ENCODE measurements at places on chromosomes 2 and 18.

DNA sequence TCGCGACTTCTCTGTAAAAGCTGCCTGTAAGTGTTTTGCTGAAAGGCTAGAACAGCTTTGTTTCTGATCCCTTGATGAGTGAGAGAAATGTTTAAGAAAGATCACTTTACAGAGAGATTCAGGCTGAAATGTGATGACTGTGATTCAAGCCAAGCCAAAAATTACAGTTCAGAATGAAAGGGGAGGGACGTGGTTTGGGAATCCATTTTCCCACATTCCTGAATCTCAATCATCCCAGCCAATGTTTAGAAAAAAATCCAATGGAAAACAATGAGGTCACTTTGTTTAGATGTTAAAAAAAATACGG lies 416.7 kb downstream of the ARHGAP15 start:
- DNase-seq, result no peak

GRCh38 chr18:5746844-5747243 lies 148.5 kb downstream of the TMEM200C start:
- no peak for DNase-seq

GRCh38 chr2:86337244-86337835 lies at the start of gene REEP1:
Gene REEP1, minus strand, starts transcription at chr2:86337626. Its CDS starts 116 bp downstream, at chr2:86337510.
- DNase-seq, result no peak

GRCh38 chr2:177680866-177681712 lies 288.5 kb downstream of the AGPS start:
- DNase-seq, result no peak

DNA sequence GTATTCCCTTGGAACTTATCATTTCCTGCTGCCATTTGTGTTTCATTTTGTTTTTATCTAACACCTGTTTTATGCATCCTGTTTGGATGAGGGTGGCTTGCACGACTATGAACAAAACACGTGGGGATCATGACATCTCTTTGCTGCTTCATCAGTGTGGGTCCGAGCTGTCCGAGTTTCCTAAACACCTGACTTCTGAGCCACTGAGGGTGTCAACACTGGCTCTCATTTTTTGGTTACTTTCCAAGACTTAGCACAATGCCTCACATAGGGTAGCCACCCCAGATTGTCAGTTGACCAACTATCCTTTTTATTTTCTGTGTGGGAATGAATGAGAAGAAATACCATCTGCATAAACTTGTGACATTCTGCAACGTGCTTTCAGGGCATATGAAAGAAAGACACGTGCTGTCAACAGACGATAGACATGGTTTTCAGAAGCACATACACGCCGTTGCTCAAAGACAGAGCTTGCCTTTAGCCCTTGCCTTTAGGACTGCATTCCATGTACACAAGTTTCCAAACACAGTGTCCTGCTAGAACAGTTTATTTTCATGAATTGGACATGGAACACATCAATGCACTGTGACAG lies 166.7 kb downstream of the MYT1L start:
- no peak for DNase-seq
